Renal cortical epithelial cell (primary cell): ENCODE measurements at places on chromosomes 4 and X. TPM values are rescaled to one million over a fixed set of nuclear protein-coding genes. Genes with fewer than 3 reads are reported as not detected.

DNA sequence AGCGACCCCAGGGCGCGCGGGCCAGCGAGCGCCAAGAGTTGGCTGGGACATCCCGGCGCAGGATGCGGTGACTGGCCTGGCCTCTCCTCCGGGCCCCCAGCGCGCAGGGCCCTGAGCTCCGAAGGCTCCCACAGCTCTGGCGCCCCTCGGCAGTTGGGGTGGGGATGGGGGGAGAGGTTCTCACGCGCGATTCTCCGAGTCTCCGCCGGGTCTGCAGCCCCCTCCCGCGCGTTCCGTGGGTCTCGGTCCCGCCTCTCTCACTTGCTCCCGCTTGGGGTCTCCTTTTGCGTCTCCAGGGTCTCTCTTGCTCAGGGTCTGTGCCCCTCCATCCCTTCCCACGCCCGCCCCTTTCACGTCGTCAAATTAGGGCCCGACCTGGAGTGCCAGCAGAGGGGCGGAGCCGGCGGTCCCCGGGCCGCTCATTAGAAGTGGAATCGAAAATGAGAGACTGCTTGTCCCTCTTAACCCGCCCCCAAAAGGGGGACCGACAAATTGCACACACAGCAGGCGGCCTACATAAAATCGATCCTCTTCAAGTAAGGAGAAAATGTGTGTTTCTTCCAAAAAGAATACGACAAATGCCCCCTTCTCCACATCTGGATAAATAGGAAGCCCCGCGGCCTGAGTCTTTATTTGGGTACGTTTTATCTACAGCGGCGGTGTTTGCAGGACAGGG lies 877 bp upstream of the NKX1-1 start:
- no peak for DNase-seq

The CSAG3 gene
- not detected in 2 replicates for total RNA-seq

DNA sequence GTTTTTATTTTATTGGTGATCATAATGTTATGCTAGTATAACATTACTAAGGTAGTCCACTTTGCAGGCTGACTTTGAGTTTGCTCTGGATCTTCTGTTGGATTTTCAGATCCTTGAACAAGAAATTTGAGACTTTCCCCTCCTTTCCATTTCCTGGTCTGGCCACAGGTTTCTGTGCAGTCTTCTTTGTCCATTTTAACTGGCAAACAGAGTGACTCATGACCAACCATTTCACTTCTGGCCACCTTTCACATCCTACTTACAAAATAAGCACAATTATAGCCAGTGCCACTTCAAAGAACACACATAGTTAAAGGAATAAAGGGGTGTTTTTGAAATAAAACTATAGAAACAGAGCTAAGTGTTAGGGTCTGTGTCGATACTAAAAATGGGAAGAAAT lies 8.4 kb downstream of the ANK2 start:
- DNase-seq = peak; percentile 93

The SH2D1A gene
- total RNA-seq = not detected in 2 replicates

GRCh38 chr4:4631150-4631549 lies 89.3 kb upstream of the STX18 start:
- no peak for DNase-seq

DNA sequence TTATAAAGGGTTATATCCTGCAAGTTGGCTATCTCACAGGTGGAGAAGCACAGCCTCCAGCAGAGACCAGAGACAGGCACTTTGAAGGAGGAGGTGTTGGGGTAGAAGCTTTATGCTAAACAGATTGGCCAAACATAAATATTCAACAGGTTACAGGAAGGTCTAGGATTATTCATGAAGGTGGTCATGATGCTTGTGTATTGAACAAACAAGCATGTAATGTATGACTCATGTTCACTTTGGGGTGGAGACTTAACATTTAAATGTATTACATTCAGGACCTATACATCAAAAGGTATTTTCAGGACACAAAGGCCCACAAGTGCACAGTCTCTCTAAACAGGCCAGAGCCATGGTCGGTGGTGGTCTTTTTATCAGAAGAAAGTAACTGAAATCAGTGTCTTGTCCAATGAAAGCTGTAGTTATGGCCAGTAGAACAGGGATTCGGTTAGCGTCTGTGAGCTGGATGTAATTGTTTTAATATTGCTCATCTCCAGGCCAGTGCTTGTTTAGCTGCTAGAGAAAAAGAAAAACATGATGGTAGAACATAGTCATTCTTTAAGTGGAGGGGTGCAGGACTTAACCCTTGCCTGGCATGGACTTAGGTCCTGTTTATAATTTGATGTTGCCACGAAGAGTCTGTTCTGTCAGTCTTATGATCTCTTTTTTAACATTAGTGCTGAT lies 555.2 kb upstream of the PCDH10 start:
- DNase-seq = peak; percentile 33

The AGA gene
- 41.3 and 69.9 TPM in 2 replicates for total RNA-seq

DNA sequence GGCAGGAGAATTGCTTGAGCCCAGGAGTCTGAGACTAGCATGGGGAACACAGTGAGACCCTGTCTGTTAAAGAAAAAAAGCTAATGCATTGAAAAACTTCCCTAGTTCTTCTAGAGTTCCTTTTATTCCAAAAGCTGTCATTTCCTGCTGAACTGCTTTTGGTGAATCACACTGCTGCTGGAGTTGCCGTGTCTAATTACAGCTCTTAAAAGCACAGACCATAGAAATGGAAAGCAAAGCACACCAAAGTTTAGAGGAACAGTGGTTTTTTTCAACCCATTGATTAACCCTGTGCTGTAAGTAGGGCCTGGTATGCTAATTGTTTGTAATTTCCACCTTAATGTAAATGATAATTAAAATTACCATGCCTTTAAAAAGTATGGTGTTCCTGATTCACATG lies 52.4 kb downstream of the SEPTIN11 start:
- peak; percentile 86 for DNase-seq

- no peak for DNase-seq
These were observed 760 bp downstream of the TMEM165 start for GRCh38 chr4:55396308-55397125.

DNA sequence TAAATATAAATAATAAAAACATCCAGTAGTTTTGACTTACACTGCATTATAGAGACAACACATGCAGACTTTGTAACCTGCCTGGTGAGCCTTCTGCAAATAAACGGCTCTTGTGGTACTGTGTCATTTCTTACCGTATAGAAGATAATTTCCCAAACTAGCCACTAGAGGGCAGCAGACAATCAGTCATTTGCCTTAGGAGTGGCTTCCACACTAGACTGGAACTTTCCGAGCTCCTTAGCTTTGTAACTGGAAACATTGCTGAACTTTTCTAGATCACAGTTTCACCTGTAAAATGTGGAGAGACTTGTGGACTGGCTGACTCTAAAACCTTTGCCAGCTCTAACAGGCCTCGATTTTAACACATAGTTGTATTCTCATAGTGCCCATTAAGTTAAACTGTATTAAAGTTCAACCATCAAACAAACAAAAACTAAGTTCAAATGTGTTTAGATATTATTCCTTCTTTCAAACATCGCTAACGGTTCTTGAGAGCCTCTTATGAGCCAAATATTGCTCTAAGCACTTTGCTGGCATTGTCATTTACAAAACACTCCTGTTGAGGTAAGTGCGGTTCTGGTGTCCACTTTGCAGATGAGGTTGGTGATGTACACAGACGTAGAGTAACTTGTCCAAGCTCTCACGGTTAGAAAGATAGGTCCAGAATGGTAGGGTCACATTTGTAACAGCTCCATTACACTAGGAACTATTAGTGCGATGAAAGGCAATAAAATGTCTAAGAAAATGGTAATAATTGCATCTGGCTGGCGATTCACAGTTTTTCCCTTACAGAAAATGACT lies 345.5 kb downstream of the ANK2 start:
- DNase-seq = peak; percentile 83

DNA sequence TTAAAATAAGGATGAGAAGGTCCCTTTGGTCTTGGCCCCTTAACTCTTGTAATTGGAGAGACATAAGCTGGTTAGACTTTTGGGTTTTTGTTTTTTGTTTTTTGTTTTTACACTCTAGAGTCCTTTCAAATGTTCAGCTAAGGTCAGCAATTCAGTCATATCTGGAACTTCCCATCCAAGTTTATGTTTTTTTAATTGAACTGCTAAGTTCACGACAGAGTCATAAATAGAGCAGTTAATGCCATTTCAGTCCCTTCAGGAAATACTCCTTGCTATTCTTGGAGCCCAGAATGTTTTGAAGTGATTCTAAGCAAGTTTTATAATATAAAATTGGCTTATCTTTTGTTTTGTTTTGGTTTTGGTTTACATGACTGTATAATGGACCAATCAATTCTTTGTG lies 329.4 kb upstream of the PABPC4L start:
- no peak for DNase-seq

The STATH gene
- total RNA-seq = not detected in 2 replicates

GRCh38 chr4:121690001-121690400 lies 6.8 kb downstream of the ANXA5 start:
- DNase-seq = peak; percentile 84

GRCh38 chr4:165115301-165115700 lies 2.6 kb upstream of the TMEM192 start:
- DNase-seq = no peak

- DNase-seq = peak; percentile 75
These were observed 427.3 kb upstream of the FTHL17 start for GRCh38 chrX:31499109-31499508.

The CFAP47 gene
- 0.35 and 1.6 TPM in 2 replicates for total RNA-seq

DNA sequence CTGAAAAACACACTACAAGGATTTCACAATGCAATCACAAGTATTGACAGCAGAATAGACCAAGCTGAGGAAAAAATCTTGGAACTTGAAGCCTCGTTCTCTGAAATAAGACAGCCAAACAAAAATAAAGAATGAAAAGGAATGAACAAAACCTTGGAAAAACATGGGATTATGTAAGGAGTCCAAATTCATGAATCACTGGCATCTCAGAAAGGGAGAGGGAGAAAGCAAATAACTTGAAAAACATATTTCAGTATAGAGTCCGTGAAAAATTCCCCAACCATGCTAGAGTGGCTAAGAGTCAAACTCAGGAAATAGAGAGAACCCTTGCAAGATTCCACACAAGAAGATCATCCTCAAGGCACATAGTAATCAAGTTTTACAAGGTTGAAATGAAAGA lies 178.5 kb upstream of the CTSO start:
- no peak for DNase-seq

DNA sequence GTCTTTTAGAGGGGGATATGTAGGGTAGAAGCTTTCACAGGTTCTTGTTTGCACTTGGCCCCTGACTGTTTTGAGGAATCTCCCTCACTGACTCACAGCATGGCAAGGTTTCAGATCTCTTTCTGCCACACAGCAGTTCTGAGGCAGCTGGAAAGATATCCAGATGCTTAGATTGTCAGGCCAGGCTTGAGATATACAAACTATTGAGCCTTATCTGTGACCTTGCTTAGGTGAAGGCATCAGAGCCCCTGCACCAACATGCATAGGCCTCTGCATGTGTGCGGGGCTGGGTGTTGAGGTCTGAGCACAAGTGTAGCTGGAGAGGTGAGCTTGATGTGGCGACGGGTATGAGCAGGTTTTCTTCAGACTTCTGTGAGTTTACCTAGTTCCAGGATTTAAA lies 80.9 kb upstream of the MSANTD1 start:
- no peak for DNase-seq

The KDR gene
- 0.17 and 0.30 TPM in 2 replicates for total RNA-seq

The HSFX1 gene
- 0.35 and 2.2 TPM in 2 replicates for total RNA-seq

GRCh38 chr4:108031427-108032083 lies 41.9 kb downstream of the HADH start:
- no peak for DNase-seq

The DUX4 gene
- total RNA-seq = not detected in 2 replicates

The ADGRG2 gene
- total RNA-seq = 0.15 TPM in 1 of 2 replicates, not detected in the other

The MTNR1A gene
- total RNA-seq = 0.10 TPM in 1 of 2 replicates, not detected in the other

The ART3 gene
- total RNA-seq = not detected in 2 replicates

The MID1 gene
- total RNA-seq = 10.2 and 26.6 TPM in 2 replicates

- peak; percentile 35 for DNase-seq
These were observed 63.1 kb downstream of the SERPINA7 start for GRCh38 chrX:105975382-105975781.

The C4orf51 gene
- not detected in 2 replicates for total RNA-seq

DNA sequence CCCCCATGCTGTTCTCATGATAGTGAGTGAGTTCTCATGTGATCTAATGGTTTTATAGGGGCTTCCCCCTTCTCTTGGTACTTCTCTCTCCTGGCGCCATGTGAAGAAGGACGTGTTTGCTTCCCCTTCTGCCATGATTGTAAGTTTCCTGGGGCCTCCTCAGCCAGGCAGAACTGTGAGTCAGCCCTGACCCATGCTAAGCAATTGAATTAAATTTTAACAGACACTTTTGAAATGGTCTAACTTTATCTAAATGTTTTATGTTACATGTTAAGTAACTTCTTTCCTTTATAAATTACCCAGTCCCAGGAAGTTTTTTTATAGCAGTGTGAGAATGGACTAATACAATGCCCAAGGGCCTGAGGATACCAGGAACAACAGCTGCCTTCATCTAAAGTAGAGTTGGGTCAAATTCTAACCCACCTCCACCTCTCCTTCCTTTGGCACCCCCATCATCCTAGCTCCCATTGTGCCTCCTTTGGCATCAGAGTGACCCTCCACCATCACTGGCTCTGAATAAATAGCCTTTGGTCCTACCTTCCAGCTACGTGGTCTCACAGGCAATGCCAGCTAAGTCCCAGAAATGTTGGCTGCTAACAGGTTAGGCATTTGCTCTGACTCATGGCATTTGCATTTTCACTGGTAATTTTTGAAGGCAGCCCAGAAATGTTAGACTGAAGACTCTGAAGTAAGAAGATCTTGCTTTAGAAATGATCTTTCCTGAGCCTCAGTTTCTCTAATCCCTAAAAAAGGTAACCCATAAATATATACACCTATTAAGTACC lies 182.1 kb downstream of the MOSPD2 start:
- peak; percentile 87 for DNase-seq
